ENCODE measurements at places on chromosomes 3 and 15.

DNA sequence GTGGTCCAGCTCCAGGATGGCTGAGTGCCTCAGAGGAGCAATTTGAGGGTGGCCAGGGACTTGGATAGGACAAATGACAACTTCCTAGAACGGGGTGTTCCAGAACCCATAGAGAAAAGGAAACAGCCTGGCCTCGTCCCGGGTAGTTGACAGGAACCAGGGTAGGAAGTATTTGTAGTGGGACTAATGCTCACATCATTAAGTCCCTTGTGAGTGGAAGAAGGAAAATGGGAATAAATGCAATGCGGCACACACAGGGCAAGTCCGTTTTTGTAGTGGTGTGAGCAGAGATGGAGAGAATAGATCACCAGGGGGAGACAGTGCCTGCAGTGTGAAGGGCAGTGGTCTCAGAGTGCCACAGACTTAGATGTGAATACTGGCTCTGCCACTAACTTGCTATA is 19.6 kb downstream of the TIMP4 start:
- no peak for DNase-seq

DNA sequence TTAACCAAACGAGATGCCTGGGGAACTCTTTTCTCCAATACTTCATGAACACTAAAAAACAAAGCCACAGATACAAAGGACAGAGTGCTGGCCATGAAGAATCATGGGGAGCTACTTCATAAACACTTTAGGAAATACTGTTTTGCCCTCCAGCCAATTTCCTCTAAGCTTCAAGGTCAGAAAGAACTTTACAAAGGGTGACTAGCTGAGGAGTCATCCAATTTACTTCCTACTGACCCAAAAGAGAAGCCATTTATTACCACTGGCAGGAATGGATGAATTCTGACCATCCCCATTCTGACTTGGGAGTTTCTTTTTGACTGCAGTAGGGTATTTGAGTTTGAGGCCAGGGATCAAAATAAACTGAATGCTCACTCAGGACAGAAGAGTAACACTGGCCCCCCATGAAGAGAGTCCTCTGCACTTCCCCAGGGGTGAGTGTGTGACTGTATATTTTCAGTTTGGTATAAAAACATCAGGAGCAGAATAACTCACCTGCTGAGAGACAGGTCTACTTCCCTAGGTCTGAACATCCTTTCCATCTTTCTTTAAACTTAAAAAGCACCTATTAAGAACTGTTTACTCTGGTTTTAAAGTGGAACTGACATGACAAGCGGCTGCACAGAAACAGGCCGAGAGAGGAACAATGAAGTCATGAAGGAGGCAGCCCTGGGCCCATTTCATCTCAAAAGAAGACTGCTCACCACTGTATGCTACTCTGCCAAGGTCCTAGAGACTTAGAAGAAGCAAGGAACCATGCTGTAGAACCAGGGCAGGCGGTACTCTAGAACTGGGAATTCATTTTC is 203.6 kb downstream of the TNIK start:
- DNase-seq = no peak

- DNase-seq = no peak
Measured at GRCh38 chr15:85494048-85494777, 113.8 kb downstream of the AKAP13 start.

- DNase-seq = no peak
Measured at GRCh38 chr3:73801444-73801843, 176.7 kb upstream of the PDZRN3 start.
